ENCODE measurements at places on chromosomes 4 and X.

DNA sequence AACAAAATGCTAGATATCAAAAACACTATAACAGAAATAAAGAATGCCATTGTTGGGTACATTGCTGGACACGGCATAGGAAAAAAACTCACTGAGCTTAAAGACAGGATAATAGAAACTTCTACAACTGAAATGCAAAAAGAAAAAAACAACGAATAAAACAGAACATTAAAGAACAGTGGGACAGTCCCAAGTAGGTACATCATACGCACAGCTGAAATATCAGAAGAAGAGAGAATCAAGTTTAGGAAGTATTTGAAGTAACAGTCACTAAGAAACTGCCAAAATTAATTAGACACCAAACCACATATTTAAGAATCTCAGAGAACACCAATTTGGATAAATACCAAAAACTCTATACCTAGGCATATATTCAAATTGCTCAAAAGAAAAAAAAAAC lies 19.2 kb downstream of the RAB28 start:
- no peak for DNase-seq

DNA sequence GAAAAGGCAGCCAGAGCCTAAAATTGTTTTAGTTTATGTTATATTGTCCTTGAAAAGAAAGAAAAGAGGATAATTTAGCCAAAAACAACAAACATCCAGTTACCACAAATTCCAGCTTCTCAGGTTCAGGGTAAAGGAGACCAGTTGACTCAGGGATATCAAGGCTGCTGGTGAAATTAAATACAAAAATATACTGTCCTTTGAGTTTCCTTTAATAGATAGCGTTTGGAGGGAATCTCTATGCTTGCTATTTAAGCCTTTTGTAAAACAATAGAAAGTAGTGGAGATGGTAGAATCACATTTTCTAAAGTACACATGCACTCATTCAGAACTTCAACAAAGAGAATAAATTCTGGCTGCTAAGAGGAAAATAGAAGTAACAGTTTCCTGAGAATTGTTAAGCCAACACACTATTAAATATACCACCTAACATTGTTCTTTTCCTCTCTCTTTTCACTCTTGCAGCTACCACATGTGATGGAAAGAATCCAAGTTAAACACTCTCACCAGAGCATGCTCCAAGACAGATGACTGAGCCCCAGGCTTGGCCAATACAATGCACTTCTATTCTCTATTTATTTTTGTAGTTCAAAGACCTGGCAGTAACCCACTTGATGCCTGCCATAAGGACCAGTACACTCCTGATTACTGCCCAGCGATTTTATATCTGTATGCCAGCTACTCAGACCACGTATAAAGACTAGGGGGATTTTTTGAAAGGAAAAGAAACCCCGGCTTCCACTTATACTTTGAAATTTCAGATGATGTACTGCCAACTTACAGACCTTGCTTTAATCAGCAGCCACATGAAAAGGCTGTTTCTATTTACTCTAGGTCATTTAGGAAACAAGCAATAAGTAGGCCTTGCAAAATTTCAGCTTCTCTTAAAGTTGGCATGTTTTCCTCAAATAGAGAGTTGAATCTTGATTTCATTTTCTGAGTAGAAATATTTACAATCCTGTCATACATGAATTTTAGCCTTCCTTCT lies 756.9 kb downstream of the FAT4 start:
- no peak for DNase-seq

GRCh38 chrX:115452251-115452650 lies 108.7 kb upstream of the PLS3 start:
- no peak for DNase-seq

GRCh38 chr4:55172694-55173287 lies 47.4 kb upstream of the KDR start:
- no peak for DNase-seq

- DNase-seq: no peak
Observed at GRCh38 chrX:147570483-147570882, 341.2 kb upstream of the FMR1 start.

DNA sequence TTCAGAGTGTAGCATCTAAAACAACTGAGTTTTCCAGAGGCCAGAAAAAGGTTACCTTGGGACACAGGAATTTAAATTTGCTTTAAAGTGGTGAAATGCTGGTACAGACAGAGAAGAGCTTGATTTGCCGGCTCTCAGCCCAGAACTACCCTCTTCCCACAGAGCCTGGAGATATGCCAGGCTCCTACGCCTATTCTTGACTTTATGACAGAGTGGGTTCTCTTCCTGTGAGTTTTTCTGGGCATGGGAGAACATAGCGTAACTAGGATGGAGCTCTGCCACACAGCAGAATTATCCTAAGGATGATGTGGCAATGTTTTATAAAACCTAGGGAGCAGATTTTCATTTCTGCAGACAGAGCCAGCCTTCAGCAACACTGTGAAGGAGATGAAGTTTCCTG lies 241.8 kb downstream of the GRIA3 start:
- DNase-seq: no peak

DNA sequence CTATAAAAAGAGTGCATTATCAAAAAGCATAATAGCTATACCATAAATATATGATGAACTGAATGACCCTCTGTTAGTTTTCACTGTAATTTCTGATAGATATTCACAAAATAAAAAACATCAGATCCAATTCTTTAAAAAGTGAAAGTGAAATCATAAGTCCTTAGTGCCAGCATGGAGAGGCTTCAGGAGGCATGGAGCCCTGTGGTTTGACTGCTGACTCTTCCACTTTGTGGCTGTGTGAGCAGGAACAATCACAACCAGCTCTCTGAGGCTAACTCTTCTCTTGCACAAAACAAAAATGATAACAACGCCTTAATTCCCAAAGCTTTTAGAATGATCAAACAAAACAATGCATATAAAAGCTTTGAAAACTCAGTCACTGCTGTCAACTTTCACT lies 1143.9 kb downstream of the PDHA2 start:
- no peak for DNase-seq

GRCh38 chr4:39621582-39621981 lies 17.1 kb downstream of the SMIM14 start:
- DNase-seq: no peak

DNA sequence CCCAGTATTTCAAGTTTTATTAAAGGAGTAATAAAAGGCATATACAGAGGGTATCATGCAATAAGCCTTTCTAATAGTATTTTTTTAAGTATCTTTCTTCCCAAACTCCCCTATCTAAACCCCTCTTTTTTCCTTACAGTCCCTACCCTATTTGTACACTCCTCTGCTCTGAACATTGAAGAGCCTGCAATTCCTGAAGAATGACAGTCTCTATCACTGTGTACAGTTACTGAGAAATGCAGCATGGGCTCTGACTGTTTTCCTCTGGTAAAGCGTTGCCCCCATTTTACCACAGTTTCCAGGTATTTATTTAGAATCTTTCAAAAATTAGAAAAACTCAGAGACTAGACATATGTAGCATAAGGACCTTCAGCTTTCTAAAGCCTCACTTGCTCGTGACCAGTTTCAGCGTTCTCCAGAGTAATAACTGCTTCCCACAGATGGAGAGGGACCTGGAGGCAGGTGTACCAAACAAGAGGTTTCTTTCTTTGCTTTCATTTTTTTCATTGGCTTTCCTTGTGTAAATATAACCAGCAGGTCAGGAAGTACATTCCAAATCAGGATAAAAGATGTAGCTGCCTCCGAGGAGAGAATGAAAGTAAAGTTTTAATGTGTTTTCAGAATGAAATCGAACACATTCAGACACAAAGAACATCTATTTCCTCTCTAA lies 230.8 kb downstream of the CFAP299 start:
- no peak for DNase-seq

GRCh38 chrX:50684871-50685270 lies 129.1 kb downstream of the SHROOM4 start:
- no peak for DNase-seq

DNA sequence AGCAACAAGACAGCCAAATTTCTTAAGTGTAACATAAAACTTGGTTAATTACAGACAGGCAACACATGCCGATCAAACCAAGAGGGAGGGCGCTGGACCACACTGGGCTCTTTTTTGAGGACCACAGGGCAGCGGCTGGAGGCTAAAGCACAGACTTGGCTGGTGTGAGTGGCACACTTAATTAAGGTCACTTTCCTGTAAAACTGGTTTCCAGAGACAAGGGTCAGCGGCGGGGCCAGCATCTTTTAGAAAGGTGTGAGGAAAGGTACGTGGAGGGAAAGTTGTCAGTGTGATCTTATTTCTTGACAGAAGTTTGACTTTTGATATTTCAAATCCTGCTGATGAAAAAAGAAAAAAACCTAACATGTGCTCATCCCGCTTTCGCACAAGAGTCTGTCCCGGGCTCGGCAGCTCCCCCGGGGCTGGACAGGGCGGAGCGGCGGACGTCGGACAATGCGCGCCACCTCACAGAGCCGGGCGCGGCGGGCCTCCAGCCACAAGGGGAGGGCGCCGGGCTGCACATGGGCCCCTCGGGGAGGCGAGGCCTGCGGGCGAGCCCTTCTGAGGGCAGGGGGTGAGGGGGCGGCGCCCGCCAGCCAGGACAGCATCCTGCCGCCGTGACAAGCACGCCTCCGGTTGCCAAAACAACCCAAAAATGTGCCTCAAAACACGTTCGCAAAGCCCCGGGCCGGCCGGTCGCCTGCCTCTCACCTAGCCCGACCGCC lies 660 bp upstream of the HSPA4L start:
- no peak for DNase-seq

DNA sequence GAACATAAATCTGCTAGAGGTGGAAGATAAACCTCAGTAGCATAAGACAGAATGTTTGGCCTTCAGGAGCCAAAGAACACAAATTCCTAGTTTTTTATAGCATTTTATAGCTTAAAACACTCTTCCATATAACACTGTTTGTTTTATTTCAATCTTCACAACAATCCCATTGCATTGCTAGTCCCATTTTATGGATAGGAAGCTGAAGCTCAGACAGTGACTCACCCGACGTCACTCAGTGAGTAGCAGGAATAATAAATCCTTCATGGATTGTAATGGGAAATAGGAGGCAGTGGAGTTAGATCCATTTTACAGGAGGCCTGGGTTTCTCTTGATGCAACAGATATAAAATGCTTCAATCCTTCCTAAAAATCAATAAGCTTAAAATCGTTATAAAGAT lies 217.5 kb downstream of the RAB28 start:
- no peak for DNase-seq

DNA sequence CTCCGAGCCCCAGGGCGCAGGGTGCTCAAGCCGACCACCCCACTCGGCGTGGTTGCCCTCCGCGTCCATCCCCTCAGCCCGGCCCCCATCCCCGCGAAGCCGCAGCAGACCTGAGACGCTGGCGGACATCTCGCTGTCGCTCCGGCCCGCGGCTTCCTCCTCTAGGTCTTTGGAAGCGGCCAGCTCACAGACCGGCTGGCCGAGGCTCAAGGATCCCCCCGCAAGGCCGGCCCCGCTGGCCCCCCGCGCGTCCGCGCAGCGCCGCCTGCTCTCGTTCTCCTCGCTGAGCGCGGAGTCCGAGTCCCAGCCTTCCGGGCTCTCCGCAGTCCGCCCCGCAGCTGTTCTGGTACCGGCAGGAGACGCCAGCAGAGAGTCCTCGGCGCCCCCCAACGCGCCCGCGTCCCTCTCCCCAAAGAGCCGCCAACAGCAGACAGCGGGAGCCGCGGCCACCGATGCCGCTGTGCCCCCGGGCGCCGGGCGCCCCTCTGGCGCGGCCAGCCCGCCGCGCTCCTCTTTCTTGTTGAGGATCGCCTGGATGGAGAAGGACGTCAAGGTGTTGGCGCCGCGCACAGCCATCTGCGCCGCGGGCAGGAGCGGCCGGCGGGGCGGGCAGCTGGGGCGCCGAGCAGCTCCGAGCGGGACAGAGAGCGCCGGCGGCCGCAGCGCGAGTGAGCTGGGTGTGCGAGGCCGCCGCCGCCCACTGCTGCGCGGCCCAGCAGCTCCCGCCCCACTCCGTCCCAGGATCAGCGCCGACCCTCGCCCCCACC lies at the start of gene NKX3-2:
Gene NKX3-2, minus strand, starts transcription at position 670 of the 767 bp plus-strand sequence. Its CDS starts 94 bp downstream, at position 576.
- DNase-seq: no peak

GRCh38 chr4:6227412-6228157 lies 27.2 kb upstream of the JAKMIP1 start:
- DNase-seq: no peak

DNA sequence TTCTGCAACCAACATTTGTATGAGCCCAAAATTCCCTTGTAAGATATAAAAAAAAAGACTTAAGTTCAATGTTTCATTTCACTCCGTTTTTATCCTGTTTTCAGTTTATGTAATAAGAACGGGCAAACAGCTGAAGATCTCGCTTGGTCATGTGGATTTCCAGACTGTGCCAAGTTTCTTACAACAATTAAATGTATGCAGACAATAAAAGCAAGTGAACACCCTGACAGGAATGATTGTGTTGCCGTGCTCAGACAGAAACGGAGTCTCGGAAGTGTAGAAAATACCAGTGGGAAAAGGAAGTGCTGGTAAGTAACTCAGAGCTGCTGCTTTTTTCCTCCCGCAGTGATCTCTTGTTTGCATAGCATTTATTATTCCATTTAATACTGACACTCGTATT lies 2.8 kb downstream of the ANKRD37 start:
- no peak for DNase-seq

DNA sequence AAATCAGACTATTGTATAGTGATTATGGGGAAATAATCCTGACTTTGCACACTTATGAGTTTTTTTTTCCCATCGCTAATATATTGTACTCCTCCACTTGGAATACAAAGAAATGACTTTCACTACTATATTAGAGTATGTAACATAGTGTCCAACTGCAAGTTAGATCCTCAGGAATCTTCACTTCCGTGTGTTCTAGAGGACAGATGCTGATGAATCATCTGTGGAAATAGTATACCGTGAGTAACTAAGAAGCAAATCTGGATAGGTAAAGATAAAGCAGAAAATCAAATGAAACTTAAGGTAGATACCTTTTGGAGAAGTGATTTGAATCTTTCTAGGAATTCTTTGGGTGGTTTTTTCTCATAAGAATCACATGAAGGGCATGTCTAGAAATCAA lies 8.3 kb downstream of the IL21 start:
- DNase-seq: no peak

- no peak for DNase-seq
Observed at GRCh38 chr4:151173871-151174270, 74.4 kb downstream of the RPS3A start.

- DNase-seq: no peak
Observed at GRCh38 chrX:75155447-75155826, 646 bp downstream of the ABCB7 start.

- DNase-seq: no peak
Observed at GRCh38 chr4:176444741-176445140, 125.0 kb downstream of the SPCS3 start.

DNA sequence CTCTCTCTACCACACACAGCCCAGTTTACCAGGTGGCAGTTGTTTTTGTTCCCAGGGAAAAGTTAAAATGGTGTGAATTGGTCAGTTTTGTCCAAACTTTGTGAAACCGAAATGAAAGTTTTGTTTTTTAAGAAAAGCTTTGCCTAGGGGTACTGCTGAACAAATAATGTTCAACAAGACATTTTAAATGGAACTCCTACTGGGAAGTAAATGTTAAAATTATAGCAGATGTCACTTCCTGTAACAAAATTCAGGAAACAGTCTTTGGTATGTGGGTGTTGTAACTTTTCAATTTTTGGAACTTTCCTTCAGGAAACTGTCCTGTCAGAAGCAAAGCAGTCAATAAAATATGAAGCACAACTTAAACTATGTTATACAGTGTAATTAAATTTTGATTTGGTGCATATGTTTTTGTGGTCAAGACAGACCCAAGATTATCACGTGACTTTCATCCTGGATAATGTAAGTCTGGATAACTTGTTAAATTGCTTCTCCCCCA lies 79.5 kb downstream of the AFF1 start:
- DNase-seq: no peak

All from activated T-helper 1 cell treated with anti-CD3 and anti-CD28 coated beads, Interleukin-2, amount 50 U/mL, for 16 hours (primary cell).